Upper lobe of left lung (tissue), 6 donors: ENCODE measurements at places on chromosomes 1 and 21.

- DNase-seq: no peak
Observed at GRCh38 chr1:210730023-210730422, 401.3 kb downstream of the HHAT start.

DNA sequence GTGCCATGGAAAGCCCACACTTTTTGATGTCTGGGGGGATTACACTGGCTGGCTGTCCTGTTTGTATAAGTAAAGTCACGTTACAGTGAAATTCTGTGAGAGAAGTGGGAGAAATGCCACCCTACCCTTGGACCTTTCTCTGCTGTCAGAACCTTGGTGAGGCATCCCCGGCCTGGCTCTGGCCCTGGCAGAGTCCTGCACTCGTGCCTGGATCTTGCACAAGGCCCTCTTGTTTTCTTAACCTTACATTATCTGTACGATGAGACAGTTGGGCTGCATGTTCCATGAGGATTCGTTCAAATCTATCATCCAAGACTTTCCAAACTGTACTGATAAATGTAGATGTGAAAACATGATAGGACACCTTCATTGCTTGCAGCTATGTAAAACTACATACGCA is 11.4 kb downstream of the SNAP47 start:
- DNase-seq: no peak

DNA sequence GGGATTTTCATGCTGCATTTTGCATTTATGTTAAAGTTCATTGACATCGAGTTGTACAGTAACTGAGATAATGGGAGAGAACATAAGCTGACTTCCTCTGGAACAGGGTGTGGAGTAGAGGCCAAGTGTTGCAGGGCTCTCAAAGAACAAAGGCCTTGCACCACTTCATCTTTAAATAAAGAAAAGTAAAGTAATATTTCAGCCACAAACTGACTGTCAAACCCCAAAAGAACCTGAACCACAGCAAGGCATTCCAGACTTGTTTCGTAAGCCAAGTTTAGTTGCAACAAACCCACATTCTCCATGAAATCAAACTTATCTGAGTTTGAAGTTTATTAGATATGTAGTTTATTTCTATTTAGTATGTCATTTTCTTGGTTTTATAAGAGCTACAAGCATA is 19.1 kb upstream of the HMGCS2 start:
- DNase-seq: no peak

DNA sequence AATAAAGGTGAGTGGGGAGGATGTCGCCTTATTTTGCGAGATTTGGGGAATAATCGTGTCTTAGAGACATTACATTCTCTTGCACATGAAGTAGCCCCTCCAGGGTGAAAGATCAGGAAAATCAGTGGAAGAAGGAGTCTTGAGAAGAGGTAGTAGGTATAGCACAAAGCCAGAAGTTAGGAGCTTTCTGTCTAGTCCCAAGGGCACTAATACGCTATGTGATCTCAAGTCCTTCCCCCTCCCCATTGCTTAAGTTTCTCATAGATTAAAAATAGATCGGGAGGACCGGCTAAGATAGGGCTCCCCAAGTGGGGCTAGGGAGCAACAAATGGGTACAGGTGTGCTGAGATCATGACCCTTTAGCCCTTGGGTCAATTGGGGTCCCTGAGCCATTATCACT is 13.5 kb downstream of the LRRN2 start:
- DNase-seq: no peak

DNA sequence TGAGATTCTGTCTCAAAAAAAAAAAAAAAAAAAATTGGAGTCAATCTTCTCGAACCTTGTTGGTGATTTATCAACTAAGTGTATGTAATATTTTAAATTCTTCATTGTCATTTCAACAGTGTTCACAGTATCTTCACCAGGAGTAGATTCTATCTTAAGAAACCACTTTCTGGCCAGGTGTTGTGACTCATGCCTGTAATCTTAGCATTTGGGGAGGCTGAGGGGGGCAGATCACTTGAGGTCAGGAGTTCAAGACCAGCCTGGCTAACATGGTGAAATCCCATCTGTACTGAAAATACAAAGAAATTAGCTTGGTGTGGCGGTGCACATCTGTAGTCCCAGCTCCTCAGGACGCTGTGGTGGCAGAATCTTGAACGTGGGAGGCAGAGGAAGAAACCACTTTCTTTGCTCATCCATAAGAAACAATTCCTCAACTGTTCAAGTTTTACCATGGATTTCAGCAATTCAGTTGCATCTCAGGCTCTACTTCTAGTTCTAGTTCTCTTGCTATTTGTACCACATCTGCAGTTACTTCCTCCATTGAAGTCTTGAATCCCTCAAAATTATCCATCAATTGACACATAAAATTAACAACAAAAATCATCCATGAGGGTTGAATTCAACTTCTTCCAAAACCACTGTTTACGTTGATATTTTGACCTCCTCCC is 30.4 kb upstream of the EYA3 start:
- DNase-seq: no peak
